ENCODE measurements at places on chromosomes 6 and 20. TPM values are rescaled to one million over a fixed set of nuclear protein-coding genes. Genes with fewer than 3 reads are reported as not detected.

CFB gene
- 20.3 TPM for total RNA-seq

F13A1 gene
- not detected for total RNA-seq

ADGRB3 gene
- total RNA-seq = 1.4 TPM

NRN1 gene
- total RNA-seq = 0.12 TPM

OTOR gene
- total RNA-seq = not detected

PHACTR3 gene
- total RNA-seq = not detected

GSS gene
- total RNA-seq = 64.9 TPM

CCDC167 gene
- 23.8 TPM for total RNA-seq

WFDC10B gene
- total RNA-seq = not detected

UNC5CL gene
- total RNA-seq = under 0.01 TPM

PLEKHG1 gene
- 5.0 TPM for total RNA-seq

AIF1 gene
- total RNA-seq = not detected

BANF2 gene
- not detected for total RNA-seq

CALHM5 gene
- total RNA-seq = 11.8 TPM

FKBP1C gene
- total RNA-seq = 0.79 TPM

GNMT gene
- total RNA-seq = not detected

PREP gene
- total RNA-seq = 17.8 TPM

OPN5 gene
- total RNA-seq = 1.1 TPM

ATRN gene
- 48.4 TPM for total RNA-seq

CD24 gene
- total RNA-seq = 0.26 TPM

PNLDC1 gene
- total RNA-seq = not detected

MUC22 gene
- not detected for total RNA-seq

FOXF2 gene
- total RNA-seq = 0.26 TPM

CCM2L gene
- total RNA-seq = 0.53 TPM

SEMG1 gene
- not detected for total RNA-seq

PTK7 gene
- 13.7 TPM for total RNA-seq

ETV7 gene
- under 0.01 TPM for total RNA-seq

PLG gene
- not detected for total RNA-seq

OR12D1 gene
- not detected for total RNA-seq

All from aortic smooth muscle cell (primary cell).